ENCODE measurements at places on chromosomes 6 and 20.
A peak's percentile ranks its signal among the peaks of the same experiment; 100 is the strongest.

DNA sequence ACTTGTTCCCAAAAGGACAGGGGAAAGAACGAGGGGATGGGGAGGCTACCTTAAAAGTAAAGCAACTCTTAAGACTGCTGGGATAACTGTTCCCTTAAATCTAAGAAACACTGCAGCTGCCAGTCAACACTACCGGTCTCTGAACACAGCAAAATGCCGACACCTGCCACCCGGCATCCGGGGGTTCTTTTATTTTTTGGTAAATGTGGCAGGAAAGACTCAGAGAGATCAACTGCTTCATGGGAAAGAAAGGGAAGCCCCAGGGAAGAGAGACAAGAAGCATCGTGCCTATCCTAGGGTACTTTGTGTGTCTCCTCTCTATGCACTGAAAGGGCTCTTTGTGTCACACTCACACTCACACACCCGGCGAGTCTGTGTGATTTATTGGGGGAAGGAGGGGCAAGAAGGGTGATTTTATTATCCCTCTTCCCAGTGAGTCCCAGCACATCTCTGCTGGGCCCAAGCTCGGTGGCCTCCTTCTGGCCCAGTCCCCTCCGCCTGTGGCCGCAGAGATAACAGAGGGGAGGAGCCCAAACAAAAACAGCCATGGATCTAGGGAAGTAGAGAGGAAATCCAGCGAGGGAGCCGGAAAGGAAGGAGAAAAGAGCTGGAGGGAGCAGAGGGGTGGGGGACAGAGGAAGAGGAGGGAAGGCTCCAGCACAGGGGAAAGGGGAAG, 1.4 kb downstream of the FYN start:
- DNase-seq = no peak

- no peak for DNase-seq
Measured at GRCh38 chr6:159434410-159434809, 258.6 kb downstream of the SOD2 start.

DNA sequence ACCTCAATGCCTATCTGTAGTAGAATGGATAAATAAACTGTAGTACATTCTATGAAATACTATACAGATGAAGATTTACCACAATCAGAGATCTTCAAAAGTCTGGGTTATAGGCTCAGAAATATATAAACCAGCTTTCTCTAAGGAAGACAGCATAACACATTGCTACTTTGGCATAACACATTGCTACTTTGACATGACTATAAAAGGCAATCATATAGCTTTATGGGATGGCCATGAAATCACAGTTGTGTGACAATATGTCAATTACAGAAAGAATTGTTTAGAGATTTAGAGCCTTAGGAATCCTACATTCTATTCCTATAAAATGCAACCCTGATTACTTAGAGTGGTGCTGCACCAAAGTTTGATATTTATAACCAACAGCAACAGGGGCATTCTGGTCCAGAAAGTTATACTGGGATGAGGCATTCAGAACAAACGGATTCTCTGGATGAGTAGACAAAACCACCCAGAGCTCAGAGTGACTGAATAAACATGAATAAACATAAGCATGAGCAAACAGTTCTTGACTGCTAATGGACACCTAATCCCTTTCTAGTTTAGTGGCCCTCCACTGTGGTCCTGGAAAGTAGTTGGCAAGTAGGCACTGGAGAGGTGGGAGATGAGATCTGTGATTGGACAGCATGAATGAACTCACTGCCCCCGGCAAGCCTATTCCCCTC, 12.0 kb downstream of the TTI1 start:
- DNase-seq = no peak

DNA sequence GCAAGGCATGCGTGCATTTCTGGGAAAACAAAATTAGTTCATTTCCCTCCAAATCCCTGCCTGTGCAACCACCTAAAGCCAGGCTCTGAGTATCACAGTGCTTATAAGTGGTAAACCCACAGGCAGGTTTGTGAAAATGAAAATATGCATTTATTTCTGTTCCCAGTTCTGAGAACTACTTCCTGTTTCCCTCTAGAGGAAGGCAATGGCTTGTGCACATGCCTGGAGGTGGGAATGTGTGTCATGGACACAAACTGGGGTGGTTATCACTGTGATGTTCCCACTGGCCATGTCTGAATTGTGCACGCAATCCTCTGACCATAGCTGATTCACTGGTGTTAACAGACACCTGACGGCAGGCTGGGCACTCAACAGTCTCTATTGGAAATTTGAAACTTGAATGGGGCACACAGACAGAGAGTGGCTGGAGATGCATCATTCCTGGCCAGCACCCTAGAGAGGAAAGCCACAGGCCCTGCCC, 26.3 kb downstream of the FAM110A start:
- no peak for DNase-seq

DNA sequence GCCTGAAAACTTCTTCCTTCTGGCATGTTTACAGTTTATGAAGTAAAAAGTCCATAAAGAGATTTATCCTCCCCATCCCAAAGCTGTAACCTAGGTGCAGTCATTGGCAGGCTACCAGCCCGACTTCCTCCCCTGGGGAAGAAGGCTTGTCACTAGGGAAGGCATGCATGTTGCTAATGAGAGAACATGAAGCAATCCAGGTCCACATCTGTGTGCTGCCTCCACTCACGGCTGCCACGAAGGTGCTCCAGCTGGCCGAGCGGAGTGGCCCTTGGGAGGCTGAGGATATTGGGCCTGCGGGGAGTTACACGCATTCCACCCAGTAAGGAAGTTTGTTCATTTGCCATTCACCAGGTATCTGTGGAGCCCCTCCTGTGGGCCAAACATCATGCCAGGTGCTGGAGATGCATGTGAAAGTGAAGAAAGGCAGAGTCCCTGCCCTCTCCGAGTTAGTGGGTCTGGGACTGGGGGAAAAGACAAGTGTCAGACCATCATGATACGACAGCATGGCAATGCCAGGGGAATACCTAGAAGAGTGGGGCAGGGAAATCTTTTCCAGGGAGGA, 257.0 kb downstream of the NRN1 start:
- no peak for DNase-seq

- DNase-seq = no peak
Measured at GRCh38 chr6:16163535-16164300, 34.8 kb downstream of the MYLIP start.

GRCh38 chr20:40104959-40105358, 584.1 kb downstream of the MAFB start:
- DNase-seq = no peak

GRCh38 chr20:39850821-39851330, 838.2 kb downstream of the MAFB start:
- DNase-seq = no peak

GRCh38 chr6:83849610-83850009, 3.5 kb upstream of the RIPPLY2 start:
- no peak for DNase-seq

- DNase-seq = peak; percentile 13
Measured at GRCh38 chr6:105402090-105402938, 568 bp downstream of the PREP start.

All from T-helper 1 cell (primary cell).